NCI-H1436 treated with DMSO at 0.1 percent for 48 hours (cell line): ENCODE measurements at places on chromosomes 11 and 22.

- DNase-seq, result no peak
Measured at GRCh38 chr11:76750746-76751145, 32.4 kb upstream of the TSKU start.

GRCh38 chr22:37860796-37861421, 11.7 kb downstream of the EIF3L start:
- DNase-seq, result no peak

GRCh38 chr11:107702109-107702660, 9.7 kb downstream of the SLN start:
- no peak for DNase-seq

DNA sequence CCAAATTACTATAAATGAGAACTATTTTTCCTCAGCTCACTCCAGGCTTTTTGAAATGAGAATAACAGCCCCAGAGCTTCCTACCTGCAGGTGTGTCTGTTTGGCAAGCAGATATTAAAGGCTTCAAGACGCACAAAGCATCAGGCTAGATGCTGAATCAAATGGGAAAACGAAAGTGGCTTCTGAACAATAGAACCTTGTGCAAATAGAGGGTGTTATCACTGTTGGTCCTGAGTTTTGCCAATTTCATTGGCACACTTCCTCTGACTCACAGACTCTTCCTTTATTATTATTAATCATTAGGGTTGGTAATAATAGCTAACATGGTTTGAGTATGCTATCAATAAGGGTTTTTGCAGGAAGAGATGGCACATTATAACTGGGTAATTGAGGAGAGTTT, 13.4 kb downstream of the SYT13 start:
- DNase-seq, result peak; percentile 9

DNA sequence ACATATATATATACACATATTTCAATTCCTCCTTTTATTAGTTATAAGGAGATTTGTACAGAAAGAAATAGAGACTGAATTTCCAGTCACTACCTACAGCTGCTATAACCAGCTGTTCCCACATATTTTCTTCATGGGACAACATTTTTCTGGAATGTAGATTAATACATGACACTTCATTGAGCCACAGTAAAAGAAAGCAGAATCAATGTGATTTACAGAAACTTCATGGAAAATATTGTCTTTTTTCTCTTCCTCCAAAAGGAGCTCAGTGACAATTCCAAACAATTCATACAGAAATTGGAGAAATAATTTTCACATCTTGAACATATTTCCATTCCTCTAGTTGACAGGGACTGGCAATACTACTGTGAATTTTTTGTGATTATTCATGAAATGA, 249.2 kb downstream of the DLG2 start:
- DNase-seq, result no peak

DNA sequence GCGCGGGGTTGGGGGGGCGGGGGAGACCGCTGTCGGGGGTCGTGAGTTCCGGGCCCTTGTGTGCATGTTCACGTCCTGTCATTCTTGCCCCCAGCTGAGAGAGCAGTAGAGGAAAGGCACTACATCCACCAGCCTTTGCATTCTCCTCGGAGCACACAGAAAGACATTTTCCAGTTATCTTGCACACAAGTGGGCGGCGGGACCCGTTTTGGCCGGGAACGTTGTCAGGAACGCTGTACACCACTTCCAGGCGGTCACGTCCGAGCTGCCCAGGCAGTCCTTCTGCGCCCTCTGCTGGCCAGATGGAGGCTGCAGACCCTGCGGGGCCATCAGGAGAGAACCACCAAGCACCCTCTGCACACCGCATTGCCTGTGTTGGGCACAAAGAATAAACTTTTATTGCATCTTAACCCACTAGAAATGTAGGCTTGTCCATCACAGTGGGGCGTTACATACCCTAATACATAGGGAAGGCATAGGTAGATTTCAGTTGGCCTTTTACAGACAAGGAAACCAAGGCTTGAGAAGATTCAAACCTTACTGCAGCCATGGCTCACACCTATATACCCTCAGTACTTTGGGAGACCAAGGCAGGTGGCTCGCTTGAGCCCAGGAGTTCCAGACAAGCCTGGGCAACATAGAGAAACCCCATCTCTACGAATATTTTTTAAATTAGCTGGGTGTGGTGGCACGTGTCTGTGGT, 2.8 kb upstream of the CDKN1C start:
- no peak for DNase-seq

- DNase-seq, result no peak
Measured at GRCh38 chr22:33328789-33329296, 270.7 kb upstream of the SYN3 start.

DNA sequence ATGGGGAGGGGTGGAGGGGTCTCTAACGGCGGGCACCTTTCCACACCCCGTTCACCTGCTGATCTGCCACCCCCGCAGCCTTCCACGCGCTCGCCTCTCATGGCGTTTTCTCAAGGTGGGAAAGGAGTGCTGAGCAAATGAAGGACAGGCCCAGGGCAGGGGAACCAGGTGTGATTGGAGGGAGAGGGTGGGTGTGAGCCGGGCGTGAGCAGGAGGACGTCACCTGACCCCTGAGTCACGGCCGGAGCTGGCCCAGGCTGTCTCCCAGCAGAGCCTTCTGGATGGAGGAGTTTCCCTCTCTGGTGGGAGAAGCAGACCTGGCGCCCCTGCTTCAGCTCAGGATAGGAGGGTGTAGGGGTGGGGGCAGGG, 14.0 kb upstream of the ARHGAP8 start:
- DNase-seq, result no peak

DNA sequence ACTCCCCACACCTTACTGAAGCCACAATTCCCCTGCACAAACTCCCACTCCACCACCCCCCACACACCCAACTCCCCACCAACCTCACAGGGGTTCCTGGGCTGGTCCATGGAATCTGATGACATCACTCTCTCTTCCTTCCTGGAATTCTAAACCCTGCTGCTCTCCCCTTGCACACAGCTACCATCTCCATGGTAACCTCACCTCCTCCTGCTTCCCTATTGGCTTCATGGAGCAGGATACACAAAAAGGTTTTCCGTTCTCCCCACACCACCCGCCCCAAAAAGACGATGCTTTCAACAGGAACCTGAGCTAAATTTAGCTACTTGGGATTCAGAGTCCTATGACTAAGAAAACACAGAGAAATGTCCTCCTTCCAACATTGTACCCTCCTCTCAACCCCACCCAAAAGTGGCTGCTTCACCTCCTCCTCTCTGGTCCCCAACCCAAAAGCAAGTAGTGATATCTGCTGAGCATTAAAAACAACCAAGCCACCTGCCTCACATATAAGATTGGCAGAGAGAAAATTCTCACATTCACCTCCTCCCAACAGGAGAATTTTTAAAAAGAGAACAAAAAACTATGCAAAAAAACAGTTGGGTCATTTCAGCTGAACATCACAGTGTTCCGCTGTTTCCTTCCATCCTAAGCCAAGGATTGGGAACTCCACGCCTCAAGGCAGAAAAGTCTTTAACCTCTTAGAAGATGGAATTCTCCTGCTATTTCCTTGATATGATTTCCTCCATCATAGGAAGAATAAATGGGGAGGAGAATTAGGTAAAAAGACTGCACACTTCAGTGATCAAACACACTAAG, 66.9 kb downstream of the RBFOX2 start:
- no peak for DNase-seq

DNA sequence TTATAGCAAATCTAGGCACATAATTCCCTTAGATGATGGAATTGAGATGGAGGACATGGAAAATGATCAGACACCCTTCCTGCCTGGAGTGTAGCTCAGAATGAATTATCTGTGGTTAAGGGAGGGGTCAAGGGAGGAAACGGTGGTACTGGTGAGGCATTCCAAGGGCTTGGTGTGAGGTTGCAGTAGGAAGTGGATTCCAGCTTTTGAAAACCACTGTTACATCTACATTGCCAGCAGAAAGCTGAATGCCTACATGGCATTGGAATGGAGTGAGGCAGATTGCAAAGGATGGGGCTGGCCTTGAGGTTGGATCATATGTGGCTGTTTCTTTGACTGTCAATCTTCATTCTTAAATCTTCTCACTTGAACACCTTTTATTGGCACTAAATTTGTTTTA, 684.4 kb downstream of the NTM start:
- no peak for DNase-seq

DNA sequence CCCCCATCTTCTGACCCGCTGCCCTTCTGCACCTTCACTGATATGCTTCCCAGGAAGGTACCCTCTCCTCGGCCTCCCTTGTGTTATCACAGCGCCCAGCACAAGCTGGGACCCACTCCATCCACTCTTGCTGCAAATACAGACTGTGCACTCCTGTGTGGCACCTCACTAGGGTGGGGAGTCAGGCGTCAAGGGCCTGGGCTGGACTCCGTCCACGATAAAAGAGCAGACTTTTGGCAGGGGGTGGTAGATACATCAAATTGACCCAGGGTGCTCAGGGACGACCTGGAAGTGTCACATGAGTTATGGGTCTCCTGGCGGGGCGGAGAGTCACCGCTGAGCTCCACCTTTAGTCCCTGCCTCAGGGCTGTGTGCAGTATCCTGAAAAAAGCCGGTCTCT, 908 bp downstream of the TRPM5 start:
- DNase-seq, result no peak

DNA sequence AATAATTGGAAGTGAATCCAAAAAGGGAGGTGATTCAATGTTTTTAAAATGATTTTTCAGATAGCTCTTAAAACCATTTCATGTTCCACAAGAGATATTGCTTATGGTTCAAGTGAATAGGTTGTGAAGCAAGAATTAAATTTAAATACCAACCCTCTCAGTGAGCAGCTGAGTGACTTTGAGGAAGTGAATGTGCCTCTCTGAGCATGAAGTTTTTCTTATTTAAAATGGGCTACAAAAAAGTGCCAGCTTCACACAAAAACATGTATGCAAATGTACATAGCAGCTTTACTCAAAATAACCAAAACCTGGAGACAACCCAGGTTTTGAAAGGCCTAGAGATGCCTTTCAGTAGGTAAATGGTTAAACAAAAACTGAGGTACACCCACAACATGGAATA, 35.5 kb upstream of the GAB4 start:
- DNase-seq, result no peak

DNA sequence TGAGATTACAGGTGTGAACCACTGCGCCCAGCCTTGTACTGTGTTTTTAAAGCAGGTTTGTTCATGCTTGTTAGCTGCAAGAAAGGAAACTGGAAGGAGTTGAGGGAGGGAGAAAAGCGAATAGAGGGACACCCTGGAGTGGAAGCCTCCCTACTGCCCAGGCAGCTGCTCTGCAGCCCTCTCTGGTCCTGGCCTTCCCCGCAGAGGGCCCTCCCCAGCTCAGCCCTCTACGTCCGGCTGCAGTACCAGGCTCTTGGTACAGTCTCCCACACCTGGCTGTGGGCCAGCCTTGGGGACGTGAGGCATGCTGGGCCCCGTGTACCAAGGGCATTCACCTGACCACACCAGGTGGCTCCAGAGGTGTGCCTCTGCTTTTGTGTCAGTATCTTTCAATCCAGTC, 70.8 kb downstream of the MED15 start:
- no peak for DNase-seq

GRCh38 chr22:45482169-45482568, 20.5 kb upstream of the FBLN1 start:
- DNase-seq, result no peak

- DNase-seq, result no peak
Measured at GRCh38 chr11:67060111-67060522, 3.5 kb downstream of the RHOD start.

- no peak for DNase-seq
Measured at GRCh38 chr11:88104408-88104807, 70.8 kb downstream of the RAB38 start.

GRCh38 chr11:68413591-68413999, 47.0 kb upstream of the PPP6R3 start:
- DNase-seq, result no peak

- DNase-seq, result no peak
Measured at GRCh38 chr11:16921019-16921418, 93.2 kb downstream of the PLEKHA7 start.

DNA sequence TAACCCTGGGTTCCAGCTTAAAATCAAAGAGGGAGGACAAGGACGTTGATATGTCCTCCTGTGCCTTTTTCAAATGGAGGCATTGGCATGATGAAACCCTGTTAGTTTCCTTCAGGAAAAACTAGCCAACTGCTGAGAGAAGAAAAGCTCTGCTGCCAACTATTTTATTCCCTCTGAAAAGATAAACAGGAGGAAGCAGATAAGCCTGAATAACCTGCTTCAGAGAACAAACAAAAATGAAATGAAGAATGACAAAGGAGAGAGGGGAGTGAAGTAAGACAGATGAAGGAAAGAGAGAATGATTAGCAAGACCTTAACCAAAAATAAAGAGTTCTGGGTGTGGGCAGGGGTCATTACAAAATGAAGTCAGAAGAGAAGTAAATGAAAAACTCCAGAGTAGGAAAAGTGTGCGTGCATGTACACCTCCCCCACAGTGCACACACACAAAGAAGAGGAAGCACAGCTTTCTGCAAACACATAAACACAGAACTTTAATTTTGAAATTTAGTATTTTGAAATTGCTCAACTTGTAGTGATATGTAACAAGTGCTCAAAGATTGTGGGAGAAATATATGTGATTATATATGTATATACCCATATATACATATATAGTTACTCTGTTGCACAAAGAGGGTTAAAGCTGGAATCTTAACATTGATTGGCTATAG, 332.2 kb downstream of the LUZP2 start:
- no peak for DNase-seq

GRCh38 chr11:130534551-130534950, 86.1 kb downstream of the ADAMTS15 start:
- DNase-seq, result no peak

DNA sequence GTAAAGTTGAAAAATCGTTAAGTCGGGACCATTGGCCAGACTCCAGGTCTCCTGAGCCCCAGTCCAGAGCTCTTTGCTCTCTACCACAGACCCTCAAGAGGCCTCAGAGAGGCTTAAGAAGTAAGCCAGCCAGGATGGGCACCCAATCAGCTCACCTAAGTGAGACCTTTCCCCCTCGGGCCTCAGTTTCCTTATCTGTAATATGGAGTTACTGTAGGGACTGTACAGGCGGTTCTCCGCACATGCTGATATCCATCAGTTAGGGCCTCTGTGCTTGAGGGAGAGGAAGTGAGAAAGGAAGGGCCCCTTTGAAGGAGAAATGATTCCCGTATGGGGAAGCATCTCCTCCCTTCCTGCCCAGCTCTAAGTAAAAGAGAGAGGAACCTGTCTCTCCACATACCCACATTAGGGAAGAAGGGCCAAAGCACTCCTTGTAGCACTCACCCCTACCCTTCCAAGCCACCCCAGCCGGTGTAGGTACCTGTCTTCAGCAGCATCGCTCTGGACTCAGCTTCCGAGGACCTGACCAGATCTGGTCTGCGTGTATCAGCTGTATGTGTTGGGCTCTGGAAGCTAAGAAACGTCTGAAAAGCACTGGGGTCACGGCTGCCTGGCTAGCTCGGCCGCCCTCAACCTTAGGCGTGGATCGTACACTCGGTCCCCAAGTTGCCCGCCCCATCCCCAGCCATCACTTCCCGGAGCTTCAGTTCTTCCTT, 653 bp downstream of the NAGA start:
- DNase-seq, result no peak
